ENCODE measurements at places on chromosomes 3 and 15.

GRCh38 chr3:18113417-18113816, 311.7 kb downstream of the SATB1 start:
- no peak for DNase-seq

GRCh38 chr15:42737529-42738328, 801 bp upstream of the CDAN1 start:
- DNase-seq = no peak

DNA sequence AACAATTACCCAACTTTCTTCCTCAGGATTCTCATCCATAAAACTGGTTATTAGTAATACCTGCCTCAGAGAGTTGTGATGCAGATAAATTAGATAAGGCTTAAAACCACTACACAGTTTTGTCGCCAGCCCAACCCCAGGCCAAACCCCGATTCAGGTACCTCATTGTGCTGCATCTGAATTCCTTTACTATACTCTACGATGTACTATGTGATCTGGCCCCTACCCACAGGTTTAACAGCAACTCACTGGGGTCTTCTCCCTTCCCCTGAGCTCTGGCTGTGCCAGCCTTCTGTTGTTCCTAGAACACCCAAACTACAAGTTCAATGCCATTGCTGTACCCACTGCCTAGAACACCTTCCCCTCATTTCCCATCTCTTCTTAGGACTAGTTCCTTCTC, 64.6 kb downstream of the MYO5A start:
- DNase-seq = no peak

GRCh38 chr3:126376444-126376843, 18.3 kb upstream of the CFAP100 start:
- no peak for DNase-seq

DNA sequence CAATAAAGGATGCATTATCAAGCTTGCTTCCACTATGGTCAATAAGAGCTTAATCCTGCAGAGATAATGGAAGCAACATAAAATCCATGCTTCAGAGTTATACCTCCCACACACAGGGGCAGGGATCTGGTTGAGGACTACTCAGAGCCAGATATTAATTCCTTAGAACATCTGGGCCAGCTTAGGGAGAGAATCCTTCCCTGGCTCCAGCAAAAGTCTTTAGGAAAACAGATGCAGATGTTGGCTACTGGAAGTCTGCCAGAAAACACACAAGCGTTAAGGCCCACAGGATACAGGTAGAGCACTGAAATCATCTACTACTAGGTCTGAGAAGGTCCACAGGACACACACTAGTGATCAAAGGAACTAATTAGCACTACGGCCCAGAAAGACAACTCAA, 25.2 kb downstream of the TMEM202 start:
- no peak for DNase-seq

DNA sequence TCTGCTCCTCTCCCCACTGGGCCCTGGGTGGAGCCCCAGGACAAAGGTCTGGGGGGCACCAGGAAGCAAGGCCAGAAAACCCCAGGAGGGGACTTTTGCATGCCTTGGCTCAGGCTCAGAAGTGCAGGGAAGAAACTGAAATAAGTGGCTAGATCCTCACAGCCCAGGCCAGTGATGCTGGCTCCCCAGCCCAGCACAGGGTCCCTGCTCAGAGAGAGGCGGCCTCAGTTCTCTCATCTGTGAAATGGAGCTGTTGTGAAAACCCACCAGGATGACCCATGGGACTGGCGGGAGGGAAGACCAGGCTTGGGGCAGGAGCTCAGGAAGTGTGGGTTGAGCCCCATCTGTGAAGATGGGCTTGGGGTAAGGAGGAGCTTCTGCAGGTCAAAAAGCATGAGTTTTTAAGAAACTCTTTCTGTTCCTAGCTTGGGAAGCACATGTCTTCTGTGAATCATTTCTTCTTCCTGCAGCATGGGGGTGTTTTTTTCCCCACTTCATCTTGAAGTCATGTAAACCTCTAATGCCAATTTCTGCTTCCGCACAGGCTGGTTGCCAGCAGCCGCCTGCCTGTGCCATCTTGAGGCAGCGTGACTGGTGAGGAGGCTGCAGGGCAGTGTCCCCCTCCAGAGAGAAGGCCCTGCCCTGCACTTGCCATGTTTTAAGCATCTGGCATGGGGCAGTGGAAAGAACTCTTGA, 118.6 kb downstream of the SMAD6 start:
- DNase-seq = no peak

- no peak for DNase-seq
These were observed 11.6 kb upstream of the SEC61A1 start for GRCh38 chr3:128040660-128041059.

- no peak for DNase-seq
These were observed 258.3 kb downstream of the IL5RA start for GRCh38 chr3:2851835-2852234.

GRCh38 chr3:98180319-98180890, 13.9 kb downstream of the OR5H15 start:
- DNase-seq = no peak

GRCh38 chr3:151998744-151999143, 125.3 kb downstream of the SUCNR1 start:
- no peak for DNase-seq

GRCh38 chr3:120352017-120352416, 2.9 kb upstream of the LRRC58 start:
- no peak for DNase-seq

GRCh38 chr3:160451602-160452001, 2.0 kb upstream of the TRIM59 start:
- DNase-seq = no peak

DNA sequence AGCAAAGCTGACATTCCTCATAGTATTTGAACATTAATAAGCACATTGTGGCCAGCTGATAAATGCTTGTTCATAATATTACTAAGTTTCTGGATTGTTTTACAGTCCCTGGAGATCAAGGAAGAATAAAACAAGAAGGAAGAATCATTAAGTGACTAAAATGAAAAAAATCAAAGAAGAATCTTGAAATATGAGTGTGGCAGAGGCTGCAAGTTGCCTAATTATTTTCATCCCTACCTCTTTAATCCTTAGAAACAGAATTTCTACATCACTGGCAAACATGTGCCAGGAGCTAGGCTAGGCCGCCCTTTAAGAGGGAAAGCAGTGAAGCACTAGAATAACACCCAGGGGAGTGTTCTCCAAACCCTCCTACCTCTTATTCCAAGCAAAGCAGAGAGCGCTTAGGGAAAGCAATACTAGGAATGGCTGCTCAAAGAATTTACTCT, 98.9 kb downstream of the MAGI1 start:
- no peak for DNase-seq

- DNase-seq = no peak
These were observed 32.5 kb upstream of the CCDC54 start for GRCh38 chr3:107344722-107345121.

DNA sequence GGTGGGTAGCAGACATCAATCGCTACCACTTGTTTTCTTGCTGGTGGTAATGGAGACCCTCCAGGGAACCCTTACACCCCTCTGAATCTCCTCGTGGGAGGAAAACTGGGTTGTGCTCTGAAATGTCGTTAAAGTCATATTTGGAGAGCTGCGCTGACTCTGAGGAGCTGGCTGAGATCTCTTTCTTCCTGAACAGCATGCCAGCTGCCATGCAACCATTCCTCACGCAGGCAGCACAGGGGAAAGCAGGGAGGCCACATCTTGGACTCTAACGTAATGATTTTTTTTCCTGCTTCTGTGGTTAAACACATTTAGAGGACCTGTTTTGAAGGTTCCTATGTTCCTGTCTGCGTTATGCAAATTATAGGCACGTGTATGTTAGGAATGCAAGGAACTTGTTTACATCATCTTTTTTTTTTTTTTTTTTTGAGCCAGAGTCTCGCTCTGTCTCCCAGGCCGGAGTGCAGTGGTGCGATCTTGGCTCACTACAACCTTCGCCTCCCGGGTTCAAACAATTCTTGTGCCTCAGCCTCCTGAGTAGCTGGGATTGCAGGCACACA, 156.7 kb downstream of the TJP1 start:
- DNase-seq = no peak

GRCh38 chr3:30353711-30354467, 252.5 kb upstream of the TGFBR2 start:
- no peak for DNase-seq

GRCh38 chr3:76509179-76509830, 530.6 kb upstream of the ROBO2 start:
- DNase-seq = no peak

DNA sequence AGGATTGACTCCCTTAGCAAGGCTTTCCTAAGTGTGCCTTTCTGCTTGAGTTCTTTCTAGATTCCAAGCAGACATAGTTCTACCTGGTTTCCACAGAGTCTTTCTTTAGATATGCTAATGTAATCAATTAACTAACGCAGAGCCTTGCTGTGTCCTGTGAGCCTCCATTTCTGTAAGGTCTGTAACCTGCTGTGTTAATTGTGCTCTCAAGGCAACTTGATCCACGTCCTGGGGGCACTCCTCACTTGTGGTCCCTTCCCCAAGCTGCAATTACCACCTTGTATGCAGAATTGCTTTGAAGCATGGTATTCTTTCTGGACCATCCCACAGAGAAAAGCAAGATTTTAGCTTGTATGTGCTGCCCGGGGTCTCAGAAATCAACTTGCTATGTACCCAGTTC, 29.5 kb upstream of the THSD4 start:
- no peak for DNase-seq

GRCh38 chr15:77228828-77229227, 157.9 kb upstream of the TSPAN3 start:
- no peak for DNase-seq

Data from substantia nigra (tissue), 51 donors.